CD4-positive, alpha-beta memory T cell (primary cell): ENCODE measurements at places on chromosomes 6 and 20.
A peak's percentile ranks its signal among the peaks of the same experiment; 100 is the strongest.

DNA sequence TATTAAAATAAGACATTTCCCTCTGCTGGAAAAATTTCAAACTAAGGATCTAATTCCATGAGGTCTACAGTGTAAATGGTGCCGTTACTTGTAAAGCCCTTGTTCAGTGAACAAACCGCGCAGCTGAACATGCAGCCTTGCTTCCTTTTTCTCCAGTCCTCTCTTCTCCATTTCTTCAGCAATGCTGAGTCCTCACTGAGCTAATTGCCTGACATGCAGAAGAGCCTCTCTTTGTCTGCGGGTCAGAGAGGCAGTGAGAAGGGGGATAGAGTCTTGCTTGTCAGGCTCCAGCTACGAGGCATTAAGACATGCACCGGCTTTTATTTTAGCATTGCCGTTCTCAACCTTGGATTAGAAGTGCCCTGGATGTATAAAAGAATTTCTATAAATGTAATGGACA is 25.7 kb downstream of the ZDHHC14 start:
- no peak for DNase-seq

GRCh38 chr6:20608356-20608755 is 74.1 kb downstream of the CDKAL1 start:
- no peak for DNase-seq

DNA sequence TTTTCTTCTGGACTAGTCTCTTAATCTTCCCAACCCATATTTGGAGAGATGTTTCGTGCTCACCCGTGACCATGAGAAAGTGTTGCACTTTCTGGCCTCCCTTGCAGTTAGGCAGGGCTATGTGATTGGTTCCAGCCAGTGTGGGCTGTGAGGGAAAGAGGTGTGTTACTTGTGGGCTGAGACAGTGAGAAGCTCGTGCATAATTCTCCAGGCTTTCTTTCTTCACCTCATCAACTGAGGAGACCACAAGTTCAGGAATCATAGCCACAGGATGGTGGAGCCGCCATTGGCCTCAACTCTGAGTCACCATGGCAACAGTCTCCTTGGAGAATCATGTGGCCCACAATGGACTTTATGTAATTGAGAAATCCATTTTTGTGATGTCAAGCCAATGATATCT is 57.5 kb upstream of the FUCA2 start:
- DNase-seq = peak; percentile 41

DNA sequence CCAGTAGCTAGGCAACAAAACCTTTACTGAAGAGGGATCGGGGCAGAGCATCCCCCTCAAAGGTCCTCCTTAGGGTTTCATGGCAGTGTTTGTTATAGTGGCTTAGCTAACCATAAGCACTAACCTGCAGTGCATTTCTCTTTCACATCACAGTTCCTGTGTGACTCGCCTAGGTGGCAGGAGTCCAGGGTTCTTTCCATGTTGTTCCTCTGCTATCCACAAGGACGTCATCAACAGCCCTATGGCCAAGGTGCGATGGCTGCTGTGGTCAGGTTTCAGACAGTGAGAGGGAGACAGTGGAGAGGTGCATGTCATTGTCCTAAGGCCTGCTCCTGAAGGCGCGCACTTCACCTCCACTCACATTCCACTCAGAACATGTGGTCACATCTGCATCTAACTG is 38.8 kb upstream of the FOXA2 start:
- DNase-seq = no peak

DNA sequence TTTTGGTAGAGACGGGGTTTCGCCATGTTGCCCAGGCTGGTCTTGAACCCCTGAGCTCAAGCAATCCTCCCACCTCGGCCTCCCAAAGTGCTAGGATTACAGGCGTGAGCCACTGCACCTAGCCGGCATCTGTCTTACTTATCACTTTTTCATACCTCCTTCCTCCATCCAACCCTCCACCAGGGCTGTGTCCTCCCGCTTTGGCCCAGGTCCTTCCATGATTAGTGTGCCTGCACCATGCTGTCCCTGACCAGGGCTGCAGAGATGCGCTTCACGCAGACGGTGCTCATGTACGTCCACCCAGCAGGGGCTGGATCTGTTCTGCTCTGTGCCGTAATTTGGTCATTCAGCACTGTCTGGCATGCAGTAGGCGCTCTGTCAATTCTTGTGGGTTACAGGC is 85.8 kb downstream of the SRC start:
- DNase-seq = no peak

GRCh38 chr6:134446896-134447295 is 129.0 kb upstream of the SGK1 start:
- no peak for DNase-seq

GRCh38 chr20:33773412-33774089 is 37.6 kb upstream of the CHMP4B start:
- DNase-seq = no peak

GRCh38 chr6:82775981-82776380 is 289.7 kb downstream of the UBE3D start:
- DNase-seq = no peak

- no peak for DNase-seq
These were observed 206.7 kb downstream of the CLIC5 start for GRCh38 chr6:45808917-45809316.

DNA sequence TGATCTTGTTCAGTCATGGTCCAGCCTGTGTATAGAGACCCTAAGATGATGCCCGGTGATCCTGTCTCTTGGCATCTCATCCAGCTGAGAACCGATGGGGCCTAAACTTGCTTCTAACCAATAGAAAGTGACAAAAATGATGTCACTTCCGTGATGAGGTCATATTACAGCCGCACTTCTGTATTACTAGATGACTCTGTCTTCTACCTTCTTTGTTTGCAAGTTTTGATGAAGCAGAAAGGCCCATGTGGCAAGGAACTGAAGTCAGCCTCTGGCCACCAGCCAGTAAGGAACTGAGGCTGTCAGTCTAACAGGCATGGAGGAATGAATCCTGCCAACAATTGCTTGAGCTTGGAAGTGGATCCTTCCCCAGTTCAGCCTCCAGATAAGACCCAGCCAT is 32.8 kb upstream of the HLA-C start:
- no peak for DNase-seq

DNA sequence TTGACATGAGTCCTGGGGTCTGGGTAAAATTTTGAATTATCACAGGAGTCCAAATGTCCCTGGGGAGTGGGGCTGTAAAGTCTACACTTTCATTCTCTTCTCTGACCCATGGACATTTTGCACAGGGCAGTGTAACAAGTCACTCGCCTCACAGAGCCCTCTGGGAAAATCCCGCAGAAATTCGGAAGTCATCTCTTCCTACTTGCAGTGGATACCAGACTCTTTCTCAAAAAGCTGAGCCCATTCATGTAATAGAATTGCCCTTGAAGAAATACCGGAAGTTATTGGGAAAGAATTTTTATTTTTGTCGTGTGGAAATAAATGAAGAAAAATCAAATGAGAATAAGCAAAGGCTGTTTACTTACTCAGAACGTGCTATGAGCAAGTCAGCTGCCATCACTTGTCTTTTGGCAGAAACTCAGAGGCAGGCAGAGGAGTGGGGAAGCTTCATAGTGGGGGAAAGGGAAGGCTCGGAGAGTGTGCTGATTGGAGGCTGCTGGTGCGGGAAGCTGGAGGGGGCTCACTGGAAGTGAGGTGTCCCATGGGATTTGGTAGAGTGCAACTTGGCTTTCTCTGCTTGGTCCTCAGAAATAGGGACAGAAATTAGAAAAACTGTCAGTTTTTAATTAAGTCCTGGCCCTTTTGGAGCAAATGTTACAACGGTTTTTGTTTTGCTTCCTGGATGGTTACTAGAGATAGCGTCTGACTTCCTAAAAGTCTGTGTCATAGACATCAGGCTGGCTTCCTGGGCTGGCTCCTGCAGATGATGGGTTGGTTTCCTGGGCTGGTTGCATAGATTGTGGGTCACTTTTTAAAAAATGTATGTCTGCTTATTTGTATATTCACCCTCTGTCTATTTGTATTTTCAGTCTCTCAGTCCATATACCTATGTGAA is 79.8 kb upstream of the EEF1E1 start:
- no peak for DNase-seq

GRCh38 chr20:62430311-62430853 is 3.0 kb upstream of the RBBP8NL start:
- DNase-seq = no peak

- no peak for DNase-seq
These were observed 1.3 kb upstream of the UNC5CL start for GRCh38 chr6:41040101-41040939.

GRCh38 chr6:17397764-17398194 is 4.4 kb downstream of the CAP2 start:
- DNase-seq = no peak

GRCh38 chr20:61813791-61814190 is 251.9 kb downstream of the TAF4 start:
- DNase-seq = no peak

DNA sequence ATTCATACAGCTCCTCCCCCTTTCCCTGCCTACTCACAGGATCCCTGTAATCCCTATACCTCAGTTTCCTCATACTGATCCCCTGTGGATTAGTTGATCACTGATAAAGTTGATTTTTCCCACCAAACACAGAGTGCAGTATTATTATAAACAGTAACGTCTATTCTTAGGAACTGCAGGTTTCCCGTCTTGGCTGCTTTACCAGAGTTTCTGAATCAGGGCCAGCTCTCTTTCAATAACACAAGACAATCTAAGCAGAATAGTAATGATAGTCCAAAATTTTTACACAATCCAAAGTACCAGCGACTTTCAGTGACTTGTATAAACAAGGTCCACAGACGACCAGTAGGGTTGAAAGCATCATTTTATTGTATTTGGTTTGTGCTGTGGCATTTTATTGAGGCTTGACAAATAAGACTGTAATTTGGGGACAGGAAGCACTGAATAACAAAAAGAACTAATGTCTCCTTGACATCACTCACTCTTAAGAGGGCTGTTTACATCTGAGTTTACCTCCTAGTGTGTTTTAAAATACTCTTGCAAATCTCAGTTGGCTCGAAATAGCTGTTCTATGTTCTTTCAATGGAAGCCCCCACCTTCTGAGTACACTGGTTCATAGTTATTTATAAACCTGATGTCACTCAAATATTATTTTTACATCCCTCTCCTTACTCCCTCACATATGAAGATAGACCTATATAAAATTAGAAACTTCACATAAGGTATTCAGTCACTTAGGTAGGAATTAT is 6.1 kb upstream of the JARID2 start:
- no peak for DNase-seq

- DNase-seq = no peak
These were observed 63.2 kb downstream of the SEL1L2 start for GRCh38 chr20:13927171-13927570.

- no peak for DNase-seq
These were observed 1263.3 kb upstream of the EYS start for GRCh38 chr6:66970373-66970772.

GRCh38 chr20:39010496-39010895 is 48.4 kb downstream of the DHX35 start:
- DNase-seq = no peak

- DNase-seq = no peak
These were observed 11.3 kb downstream of the TFAP2B start for GRCh38 chr6:50829898-50830444.

DNA sequence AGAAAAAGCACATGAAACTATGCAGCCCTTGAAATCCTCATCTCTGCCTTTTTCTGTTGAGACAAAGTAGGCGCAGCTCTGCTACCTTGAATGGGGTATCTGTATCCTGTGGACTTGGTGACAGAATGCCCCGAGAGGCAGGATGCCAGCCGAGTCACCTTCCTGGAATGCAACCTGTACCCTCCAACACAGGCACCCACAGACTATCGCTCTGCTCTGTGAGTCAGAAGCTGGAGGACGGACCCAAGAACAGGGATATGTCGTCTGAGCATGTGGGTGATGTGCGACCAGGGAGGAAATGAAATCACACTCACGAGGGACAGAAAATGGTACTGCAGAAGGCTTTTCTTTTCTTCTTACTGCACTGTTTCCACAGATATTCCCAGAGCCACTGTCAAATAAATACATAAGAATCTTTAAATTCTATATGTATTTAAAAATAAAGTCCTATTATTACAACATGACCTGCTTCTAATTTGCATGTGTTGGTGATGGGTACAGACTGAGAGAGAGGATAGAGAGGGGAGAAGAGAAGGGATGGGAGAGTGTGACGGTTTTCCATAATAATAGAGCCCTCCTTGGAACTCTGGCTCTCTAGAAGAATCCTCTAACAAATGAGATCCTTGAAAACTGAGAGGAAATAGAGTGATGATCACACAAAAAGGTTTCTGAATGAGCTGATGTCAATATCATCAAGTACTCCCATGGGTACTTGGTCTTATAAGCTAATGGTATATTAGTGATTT is 308.1 kb downstream of the FOXC1 start:
- no peak for DNase-seq

DNA sequence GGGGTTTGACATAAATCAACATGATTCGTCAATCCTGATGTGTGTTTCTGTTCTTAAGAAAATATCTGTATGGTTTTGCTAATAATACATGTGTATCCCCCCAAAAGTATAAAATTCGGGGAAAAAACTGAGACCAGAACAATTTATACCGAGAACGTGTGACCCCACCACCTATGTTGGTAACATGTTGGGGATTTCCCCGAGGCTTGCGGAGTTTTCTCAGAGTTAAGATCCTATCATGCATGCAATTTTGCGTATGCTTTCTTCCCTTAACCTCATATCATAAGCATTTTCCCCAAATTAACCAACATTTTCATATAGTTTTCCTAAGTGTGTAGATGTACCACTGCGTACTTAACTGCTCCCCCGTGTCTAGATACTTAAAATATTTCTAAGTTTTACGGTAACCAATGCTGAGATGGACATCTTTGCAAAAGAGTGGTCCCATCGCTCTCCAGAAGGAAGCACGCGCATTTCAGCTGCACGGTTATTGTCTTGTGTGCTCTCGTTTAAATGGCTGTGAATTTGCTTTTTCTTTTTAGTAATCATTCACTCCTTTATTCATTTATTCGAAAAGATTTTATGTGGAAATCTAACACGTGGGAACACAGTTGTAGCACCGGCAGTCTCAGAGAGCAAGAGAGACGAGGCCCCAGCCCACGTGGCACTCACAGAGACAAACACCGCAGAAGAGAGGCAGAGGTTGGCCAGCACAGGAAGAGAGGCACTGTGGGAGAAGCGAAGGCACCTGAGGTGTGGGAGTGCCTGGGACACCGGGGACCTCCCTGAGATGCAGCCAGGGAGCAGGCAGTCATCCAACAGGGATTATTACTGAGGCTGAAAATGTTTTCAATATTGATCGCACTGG is 13.2 kb upstream of the IRF4 start:
- DNase-seq = no peak
